ELF-1 (cell line): ENCODE measurements at places on chromosomes 6 and 20.

GRCh38 chr6:33314943-33315792, 1.3 kb upstream of the TAPBP start:
- DNase-seq: peak; percentile 50

- peak; percentile 39 for DNase-seq
These were observed 38.6 kb downstream of the PDYN start for GRCh38 chr20:1955217-1955616.

DNA sequence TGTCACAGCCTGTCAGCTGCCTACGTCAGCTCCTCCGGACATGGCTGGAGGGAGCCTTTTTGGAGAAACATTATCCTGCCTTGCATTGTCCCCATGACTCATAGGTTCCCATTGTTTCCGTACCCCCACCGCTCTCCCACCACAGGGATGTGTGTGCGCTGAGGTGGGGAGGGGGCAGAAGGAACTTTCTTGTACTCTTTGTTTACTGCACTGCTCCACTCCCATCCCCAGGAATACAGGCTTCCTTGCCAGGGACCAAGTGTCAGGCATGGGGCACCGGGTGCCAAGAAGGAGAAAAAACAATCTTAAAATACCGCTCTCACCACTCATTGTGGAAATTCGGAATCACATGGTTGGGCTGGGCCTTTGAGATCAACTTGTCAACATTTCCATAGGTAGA, 51.0 kb downstream of the KCNK5 start:
- no peak for DNase-seq

DNA sequence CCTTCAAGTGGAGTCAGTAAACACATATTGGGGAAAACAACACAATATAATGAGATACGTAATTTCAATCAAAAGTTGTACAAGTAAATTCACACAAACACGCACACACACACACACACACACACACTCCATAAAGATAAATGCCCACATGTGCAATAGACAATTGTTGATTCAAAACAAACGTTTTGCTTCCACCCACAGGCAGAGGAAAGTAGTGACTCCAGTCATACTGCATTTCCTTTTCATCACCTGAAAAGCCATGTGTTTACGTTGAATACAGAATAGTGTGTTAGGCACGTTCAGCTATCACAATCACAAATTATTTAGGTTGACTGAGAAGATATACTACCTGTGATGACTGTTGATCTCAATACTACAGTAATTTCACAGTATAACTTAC, 443.8 kb upstream of the MANEA start:
- no peak for DNase-seq

GRCh38 chr6:166381733-166382499, 824 bp downstream of the MPC1 start:
- peak; percentile 87 for DNase-seq

DNA sequence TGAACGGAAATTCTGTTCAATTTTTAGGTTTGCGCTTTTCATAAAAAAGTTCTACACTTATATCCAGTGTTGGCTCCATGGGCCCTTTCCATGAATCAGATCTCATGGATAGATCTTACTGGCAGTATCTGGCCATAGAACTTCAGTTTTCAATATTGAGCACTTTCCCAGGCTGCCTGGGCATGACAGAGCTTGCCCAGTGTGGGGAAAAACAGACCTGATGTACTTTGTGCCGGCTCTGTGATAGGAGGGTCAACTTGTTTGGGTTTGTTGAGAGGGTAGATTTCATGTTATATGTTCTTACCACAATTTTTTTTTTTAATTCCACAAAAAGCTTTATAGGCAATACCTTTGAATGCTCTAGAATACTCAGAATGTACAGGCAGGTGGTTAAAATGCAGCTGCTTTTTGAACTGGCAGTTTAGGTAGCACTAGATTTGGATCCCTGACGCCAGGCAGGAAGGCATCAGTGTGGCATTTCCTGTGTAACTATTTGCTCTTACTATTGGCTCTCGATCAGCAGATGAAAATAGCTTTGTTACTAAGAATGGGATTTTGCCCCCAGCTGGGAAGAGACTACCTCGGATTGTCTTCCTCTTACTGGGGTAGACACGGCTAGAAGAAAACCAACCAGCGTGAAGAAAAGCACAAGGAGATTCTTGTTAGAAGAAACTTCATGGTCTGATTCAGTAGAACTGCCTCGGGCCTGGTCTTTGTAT, 404.9 kb upstream of the SOX4 start:
- DNase-seq: no peak

GRCh38 chr6:151291722-151292059, 51.9 kb downstream of the AKAP12 start:
- DNase-seq: no peak

GRCh38 chr20:31722257-31723068, at the start of gene BCL2L1:
TSS of gene BCL2L1 (minus strand) at chr20:31722868. CDS start at chr20:31722218, 650 bp downstream.
- peak; percentile 89 for DNase-seq

DNA sequence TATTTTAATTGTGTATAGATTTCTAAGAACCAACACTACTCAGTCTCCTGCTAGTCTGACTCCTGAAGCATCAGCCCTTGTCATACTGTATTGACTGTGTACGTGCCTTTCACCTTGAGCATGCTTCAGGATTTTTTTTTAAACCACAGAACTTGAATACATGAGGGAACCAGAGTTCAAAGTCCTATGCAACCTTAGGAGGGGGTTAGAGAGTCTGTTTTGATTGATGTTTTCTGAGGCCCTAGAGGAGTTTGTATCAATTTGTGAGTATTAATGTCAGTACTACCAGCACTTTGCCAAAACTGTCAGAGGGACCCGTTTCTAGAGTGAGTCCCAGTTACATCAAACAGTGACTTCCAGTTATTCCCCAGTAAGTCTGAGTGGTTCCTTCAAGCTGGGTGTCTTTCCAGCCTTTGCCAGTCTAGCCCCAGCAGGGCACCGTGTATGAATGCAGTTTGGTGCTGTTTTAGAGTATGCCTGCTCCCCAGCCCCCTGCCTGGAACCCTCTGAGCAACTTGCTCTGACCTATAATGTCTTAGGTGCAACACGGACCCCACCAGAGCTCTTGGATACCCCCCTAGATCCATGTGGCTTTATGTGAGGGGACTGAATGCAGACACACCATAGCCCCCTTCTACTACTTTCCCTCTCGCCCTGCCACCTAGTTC, 8.5 kb downstream of the TP53INP2 start:
- DNase-seq: no peak

GRCh38 chr6:72250664-72251063, 364.3 kb downstream of the RIMS1 start:
- no peak for DNase-seq

DNA sequence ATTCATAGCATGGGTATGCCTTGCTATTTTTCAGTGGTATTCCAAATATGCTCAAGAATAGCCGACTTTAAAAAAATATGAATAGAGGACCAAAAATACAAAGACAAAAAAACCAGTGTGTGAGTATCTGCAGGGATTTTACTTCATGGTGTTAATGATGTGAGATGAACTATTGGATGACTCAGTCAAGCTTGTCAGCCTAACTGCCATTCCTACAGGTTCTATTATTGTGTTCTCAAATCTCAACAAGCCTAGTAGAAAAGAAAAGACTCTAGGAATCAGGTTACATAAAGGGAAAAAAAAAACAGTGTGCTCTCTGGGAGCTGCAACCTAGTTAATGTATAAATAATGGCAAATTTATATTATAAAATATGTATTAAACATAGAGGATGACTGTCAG, 588.4 kb upstream of the BTBD3 start:
- DNase-seq: no peak

DNA sequence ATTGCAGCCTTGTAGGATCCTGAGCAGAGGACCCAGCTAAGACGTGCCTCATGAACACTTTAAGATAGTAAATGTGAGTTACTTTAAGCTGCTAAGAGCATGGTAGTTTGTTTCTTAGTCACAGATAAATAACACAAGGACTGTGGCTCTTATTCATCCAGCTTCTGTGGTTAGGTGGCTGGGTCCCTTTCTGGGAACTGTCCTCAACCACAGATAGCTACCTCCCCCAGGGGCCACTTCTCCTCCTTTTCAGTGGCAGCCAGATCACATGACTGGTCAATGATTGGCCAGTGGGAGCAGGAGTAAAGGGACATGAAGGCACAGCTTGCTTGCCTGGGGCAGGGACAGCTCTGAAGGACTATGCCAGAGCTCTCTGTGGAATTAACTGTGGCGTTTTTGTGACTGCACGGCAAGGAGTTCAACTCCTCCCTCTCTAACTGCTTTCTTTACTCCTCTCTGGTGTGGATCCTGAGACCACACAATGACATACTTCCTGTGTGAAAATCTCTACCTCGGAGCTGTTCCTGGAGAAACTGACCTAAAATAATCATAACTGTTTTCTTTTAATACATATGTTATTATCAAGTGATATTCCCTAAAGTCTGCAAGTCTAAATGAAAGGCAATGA, 76.5 kb downstream of the NRN1 start:
- no peak for DNase-seq

- DNase-seq: peak; percentile 23
These were observed 1.3 kb downstream of the EPPIN start for GRCh38 chr20:45545754-45546453.

DNA sequence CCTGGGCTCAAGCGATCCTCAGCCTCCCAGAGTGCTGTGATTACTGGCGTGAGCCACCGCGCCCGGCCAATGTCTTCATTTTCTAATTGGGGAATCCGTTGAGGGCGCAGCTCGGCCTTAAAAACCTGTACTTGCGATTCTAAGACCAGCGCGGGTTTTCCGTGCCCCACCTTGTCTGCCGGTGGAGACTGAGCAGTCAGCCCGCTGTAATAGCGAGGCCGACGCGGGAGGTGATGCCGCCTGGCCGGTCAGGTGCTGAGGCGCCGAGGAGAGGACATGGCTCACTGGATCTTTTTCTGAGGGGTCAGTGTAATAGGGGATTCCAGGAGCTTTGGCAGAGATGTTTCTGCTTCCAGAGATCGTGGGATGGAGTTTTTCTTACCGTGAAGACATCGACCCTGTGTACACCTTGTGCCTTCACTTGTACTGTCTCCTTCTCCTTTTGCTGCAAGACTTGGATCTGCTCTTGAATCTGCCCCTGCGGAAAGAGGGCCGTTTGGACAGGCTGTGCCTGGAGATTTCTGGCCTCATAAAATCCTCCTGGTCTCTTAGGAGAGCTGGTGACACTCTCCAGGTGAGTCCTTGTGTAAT, 1.5 kb downstream of the TRIM31 start:
- DNase-seq: no peak

- DNase-seq: no peak
These were observed 4.8 kb upstream of the SMIM28 start for GRCh38 chr6:138372711-138373463.

DNA sequence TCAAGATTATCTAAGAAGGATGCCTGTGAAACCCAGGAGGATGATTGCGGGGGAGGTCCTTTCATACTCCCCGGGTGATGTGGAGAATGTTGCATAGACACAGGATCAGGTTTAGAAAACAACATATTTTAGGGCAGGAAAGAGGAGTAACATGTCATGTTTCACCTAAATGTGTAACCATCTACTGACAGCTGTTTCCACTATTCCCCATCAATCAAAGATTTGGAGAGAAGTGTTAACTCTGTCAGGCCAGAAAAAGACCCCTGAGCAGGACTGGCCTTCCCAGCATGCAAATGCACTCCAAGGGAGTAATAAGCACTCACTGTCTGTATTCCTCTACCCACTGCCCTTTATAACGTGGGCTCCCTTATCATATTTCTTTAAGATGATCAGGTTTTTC, 148.0 kb upstream of the KCNK16 start:
- DNase-seq: no peak

DNA sequence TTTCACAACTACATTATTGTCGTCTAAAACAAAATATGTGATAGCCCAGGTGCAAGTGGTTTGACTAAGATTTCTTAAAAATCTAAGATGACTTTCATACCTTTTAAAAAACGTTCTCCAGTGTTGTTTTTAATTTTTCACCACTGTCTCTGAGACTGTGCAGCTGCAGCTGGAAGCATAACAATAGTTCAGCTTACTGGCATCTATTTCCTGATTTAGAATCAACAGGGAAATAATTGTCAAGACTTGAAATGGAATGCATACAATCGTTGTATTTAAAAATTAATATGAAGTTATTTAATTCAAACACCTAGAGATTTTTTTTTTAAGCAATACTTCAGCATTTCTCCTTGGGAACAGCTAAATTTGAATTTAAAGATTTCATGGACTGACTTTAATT, 982.0 kb upstream of the EPHA7 start:
- no peak for DNase-seq

- no peak for DNase-seq
These were observed 286.1 kb downstream of the SYNE1 start for GRCh38 chr6:152351110-152351509.

- DNase-seq: no peak
These were observed 64.9 kb downstream of the CHD6 start for GRCh38 chr20:41553142-41553879.

DNA sequence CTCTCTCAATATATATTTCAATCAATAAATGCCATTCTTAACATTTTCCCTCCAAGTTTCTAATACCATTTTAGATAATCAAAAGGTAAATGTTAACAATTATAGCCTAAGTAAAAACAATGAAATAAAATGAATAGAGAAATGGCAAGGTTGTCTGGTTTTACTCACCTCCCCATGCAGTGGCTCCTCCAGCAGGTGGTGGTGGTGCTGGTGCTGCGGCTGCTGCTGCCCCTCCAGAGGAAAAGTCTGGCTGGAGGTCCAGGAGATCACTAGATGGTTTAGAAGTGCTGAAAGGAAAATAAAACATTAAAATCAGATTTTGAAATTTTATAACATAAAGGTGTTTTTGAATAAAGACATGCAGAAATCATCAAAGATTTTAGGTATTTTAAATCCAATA, 93.2 kb downstream of the PRSS35 start:
- DNase-seq: no peak

GRCh38 chr20:11689262-11689661, 228.4 kb upstream of the BTBD3 start:
- DNase-seq: no peak

GRCh38 chr20:16710781-16711180, 19.0 kb upstream of the SNRPB2 start:
- DNase-seq: no peak

DNA sequence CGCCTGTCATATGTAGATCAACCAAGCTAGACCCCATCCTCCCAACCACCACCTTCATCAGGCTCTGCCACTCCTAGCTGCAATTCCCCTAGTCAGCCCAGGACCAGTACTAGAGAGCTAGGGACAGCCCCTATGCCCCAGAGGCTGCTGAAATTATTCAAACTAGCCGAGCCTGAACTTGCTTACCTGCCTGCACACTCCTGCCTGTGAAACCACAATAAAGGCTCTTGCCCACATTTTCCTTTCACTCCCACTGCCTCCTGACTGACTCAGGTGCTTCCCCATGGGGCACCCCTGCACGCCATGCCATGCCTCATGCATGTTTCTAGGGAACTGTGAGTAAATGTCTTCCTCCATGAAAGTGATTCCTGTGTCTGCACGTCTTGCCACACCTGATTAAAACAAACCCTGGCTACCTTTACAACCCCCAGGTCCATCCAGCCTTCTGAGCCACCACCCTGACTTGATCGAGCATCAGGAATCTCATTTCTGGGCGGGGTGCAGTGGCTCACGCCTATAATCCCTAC, 66.5 kb upstream of the IER3 start:
- DNase-seq: peak; percentile 71

- DNase-seq: peak; percentile 69
These were observed 48.1 kb downstream of the HLA-DPB1 start for GRCh38 chr6:33123732-33124524.
